ENCODE measurements at places on chromosomes 2 and 18. TPM values are rescaled to one million over a fixed set of nuclear protein-coding genes. Genes with fewer than 3 reads are reported as not detected.

Gene LHCGR
- total RNA-seq, result not detected

Gene OSR1
- total RNA-seq, result 6.6 TPM

Gene CROCC2
- not detected for total RNA-seq

Gene HRH4
- total RNA-seq, result not detected

Gene SDC1
- 148 TPM for total RNA-seq

Data from A549 treated with Mapracorat at 1 μM for 4 hours (cell line).